ENCODE measurements at places on chromosomes 3 and 15.

- peak; percentile 62 for ATAC-seq
These were observed 1.1 kb upstream of the CSK start for GRCh38 chr15:74780523-74781430.

DNA sequence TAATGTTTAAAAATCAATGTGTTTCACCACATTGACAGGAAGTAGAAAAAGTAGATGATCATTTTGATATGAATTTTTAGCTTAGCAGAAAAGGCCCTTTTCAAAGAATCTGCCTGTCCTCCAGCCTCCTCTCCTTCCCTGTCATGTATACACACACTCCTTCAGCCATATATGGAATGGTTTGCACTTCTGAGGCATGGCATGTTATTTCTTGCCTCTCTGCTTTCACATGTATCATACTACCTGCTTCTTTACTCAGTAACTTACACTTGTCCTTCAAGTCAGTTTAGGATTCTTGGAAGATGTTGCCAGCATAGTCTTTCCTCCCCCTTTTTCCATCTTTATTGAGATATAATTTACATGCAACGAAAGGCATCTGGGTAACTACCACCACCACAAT, 79.0 kb downstream of the REC114 start:
- ATAC-seq, result no peak

DNA sequence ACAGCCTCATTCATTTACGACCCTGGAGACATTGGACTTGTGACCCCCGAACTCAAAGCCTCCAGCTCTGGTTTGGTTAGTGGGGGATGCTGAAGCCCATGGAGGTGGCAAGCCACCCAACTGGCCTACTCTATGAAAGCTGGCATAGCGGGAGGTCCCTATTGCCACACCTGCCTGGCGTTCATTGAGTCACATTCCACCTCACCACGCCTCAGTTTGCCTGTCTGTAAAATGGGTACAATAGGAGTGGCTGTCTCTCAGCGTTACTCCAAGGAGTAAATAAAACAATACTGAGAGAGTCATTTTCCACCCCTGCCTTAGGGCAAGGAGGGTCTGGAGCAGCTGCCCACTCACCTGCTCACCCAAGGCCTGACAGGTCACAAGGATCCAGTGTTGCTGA, 60.2 kb downstream of the NUP210 start:
- no peak for ATAC-seq

GRCh38 chr3:78004571-78004970, 964.7 kb downstream of the ROBO2 start:
- ATAC-seq, result no peak

GRCh38 chr3:125959317-125960065, 9.5 kb upstream of the ROPN1B start:
- ATAC-seq, result no peak

DNA sequence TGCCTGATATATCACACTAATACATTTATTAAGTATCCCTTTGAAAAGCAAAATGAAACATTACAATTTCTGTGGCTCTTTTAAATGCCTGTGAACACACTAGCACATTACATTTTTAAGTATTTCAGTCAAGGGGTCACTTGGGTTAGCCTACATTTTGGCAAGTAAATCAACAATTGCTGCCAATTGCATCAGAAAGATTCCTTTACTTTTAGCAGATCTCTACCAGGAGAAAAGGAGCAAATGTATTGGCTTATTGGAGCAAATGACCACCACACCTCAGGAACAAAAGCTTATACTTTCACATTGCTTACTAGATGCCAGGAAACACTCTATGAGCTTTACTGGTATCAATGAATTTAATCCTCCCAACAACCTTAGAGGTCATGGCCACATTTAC, 947.1 kb downstream of the FHIT start:
- ATAC-seq, result no peak

GRCh38 chr15:94080989-94081605, 150.3 kb upstream of the MCTP2 start:
- ATAC-seq, result no peak

- ATAC-seq, result peak; percentile 64
These were observed 275.8 kb upstream of the RBMS3 start for GRCh38 chr3:29004885-29005599.

GRCh38 chr3:163776743-163777142, 1301.6 kb downstream of the SI start:
- no peak for ATAC-seq

DNA sequence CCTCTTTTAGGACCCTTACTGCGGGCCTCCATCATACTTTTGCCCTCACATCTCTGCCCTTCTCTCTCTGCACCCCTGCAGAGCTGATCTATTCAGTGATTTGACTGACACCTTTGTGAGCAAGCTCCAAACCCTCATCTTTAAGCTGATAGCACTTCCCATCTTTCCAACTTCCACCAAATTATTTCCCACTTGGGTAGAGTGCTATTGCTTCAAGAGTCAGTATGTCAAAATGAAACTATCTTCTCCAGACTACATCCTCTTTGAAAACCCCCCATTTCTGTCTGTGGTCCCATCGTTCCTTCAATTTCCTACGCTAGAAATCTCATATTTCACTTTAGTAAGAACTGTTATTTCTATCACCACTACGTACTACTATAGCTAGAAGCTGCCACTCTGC, 19.7 kb downstream of the ZWILCH start:
- ATAC-seq, result no peak

DNA sequence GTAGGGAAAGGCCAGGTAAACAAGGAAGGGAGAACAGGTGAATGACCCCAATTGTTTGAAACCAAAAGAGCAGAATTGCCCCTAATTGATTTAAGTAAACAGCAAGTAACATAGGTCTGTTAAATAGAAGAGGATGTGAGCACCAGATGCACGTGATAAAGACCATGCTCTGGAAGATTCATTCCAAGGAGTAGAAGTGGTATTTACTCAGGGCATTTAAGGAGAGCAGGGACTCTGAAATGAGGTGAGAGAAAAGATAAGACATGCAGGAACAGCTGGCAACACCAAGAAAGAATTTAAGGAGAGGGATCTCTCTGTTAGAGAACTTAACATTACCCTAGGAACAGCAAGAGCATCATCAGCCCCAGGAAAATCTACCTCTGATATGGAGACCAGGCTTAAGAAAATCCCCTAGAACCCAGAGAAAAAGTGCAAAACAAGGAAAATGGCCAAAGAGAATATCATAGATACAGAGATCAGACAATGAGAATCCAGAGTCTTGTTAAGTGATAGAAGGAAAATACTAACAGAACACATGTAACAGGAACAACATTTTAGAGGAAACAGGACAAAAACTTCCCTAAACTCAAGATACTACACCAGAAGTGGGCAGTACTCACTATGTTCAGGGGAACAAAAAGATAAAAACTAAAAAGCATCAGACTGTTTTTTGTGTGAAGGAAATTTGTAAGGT, 6.4 kb downstream of the NUDT16 start:
- ATAC-seq, result no peak

- no peak for ATAC-seq
These were observed 134.3 kb downstream of the TIGIT start for GRCh38 chr3:114428044-114428595.

- ATAC-seq, result no peak
These were observed 593.4 kb upstream of the TGFBR2 start for GRCh38 chr3:30012941-30013543.

DNA sequence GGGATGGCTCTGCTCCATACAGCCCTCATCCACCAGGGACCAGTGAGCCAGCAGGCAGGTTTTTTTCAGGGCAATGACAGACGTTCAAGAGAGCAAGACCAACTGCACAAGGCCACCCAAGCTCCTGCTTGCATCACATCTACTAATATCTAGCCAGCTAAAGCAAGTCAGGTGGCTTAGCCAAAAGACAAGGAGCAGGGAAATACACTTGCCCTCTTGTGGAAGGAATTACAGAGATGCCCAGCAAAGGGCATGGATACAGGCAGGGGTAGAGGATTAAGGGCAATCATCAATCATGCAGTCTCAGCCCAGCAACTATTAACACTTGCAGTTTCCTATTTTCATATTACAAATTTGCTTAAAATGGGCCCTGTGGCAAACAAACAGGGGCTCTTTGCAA, 81.5 kb upstream of the NTRK3 start:
- ATAC-seq, result no peak

DNA sequence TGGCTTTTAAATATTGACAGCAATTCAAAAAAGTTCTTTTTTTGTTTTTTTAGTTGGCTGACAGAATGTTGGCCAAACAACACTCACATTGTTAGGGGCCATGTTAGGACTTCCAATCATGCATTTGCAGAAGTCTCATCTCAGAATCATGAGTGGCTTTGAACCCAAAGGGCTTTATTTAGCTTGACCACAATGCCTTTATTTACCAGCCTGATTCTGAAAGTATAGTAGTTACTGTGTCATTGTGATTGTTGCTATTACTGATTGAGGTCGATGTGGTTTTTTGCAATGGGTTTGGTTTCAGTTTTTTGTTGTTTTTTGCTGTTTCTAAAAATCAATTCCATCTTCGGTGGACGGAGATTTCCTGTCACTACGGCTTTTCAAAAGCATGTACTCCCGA, 7.2 kb downstream of the GLDN start:
- no peak for ATAC-seq

DNA sequence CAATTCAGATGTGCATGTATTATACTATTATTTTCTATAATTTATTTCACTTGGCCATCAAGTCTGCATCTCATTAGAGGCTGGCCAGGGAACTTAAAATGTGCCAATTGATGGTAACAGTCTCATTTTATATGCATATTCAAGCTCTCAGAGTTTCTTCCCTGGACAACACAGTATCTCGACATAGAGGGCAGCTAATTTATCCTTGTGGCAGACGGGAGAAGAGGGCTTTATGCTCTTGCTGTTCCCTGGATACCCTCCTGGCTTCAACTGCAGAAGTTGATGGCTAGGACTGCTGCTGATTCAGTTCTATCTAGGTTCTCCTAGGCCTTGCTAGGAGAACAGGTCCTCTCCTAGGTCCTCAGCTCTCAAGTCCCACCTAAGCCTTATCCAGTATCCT, 99.1 kb upstream of the NPHP3 start:
- ATAC-seq, result no peak

- no peak for ATAC-seq
These were observed 16.6 kb downstream of the ANKRD28 start for GRCh38 chr3:15781131-15781530.

DNA sequence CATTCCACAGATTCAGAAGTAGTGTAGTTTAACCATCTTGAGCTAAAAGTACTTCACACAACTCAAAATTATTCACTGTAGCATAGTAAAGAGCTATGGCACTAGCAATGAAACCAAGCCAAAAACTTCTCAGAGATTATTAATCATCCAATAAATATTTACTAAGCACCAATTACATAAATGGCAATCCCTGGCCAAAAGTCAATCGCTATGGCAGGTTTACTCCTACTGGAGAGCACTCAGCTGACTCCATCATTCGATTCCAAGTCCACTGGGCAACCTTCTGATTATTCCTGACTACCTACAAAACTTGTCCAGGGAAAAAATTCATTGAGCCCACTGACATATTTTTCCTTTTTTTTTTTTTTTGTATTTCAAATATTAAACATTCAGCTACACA, 23.9 kb downstream of the ATP13A3 start:
- no peak for ATAC-seq
